GM04503 (cell line): ENCODE measurements at places on chromosomes 16 and 17.

- no peak for DNase-seq
These were observed 2.4 kb upstream of the COX6A2 start for GRCh38 chr16:31430380-31431052.

GRCh38 chr16:9950658-9951057 lies 231.6 kb downstream of the GRIN2A start:
- no peak for DNase-seq

DNA sequence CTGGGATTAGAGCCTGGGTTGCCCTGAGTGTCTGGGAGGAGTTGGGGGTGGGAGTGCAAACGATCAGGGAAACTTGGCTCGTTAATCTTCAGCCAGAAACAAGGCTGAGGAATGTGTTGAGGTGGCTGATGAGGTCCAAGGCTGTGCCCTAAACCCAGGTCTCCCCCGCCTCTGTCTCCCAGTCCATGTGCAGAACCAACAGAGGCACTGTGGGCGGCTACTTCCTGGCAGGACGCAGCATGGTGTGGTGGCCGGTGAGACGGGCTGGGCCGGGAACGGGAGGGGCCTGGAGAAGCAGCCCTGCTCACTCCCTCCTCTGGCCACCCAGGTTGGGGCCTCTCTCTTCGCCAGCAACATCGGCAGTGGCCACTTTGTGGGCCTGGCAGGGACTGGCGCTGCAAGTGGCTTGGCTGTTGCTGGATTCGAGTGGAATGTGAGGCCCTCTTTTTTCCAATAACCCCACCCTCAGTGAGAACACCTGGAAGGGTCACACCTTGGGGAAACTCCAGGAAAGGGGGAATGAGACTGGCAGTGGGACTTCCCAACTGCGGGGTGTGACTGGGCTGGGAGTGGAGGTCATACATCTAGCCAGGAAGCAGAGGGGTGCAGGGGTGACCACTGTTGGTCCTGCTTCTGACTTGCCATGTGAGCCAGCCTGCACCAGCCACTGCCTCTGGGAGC lies 1.7 kb downstream of the SLC5A2 start:
- no peak for DNase-seq

GRCh38 chr17:55699181-55699860 lies 23.3 kb downstream of the TMEM100 start:
- no peak for DNase-seq

DNA sequence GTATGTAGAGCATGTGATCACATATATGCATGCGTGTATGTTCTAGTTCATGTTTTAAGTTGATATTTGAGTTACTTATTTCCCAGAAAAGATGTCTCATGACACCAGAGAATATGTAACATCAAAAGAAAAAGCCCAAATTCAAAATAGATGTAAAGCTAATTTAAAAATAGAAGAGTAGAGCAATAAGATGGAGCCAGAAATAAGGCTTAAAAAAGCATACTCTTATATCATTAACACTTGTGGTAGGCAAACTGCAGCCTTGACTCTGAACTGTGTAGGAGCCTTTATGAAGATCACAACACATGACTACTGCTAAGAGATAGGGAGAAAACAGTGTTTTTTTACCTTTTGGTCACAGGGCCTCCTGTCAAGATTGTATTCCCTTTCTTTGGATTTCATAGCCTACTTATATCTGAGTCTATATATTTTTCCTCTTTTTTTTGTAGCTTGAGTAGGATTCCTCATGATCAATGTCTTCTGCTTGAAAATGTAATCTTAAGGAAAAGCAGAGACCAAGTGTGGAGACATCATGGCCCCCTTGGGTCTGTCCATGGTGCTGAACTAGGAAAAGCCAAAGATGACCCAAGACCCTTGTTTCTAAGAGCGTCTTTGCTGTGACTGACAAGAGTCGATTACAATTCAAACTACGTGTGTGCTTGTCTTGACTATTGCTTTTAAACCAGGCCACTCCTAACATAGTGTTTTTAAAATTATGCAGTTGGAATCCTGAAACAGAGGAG lies 390.4 kb downstream of the SHISA9 start:
- DNase-seq: no peak

DNA sequence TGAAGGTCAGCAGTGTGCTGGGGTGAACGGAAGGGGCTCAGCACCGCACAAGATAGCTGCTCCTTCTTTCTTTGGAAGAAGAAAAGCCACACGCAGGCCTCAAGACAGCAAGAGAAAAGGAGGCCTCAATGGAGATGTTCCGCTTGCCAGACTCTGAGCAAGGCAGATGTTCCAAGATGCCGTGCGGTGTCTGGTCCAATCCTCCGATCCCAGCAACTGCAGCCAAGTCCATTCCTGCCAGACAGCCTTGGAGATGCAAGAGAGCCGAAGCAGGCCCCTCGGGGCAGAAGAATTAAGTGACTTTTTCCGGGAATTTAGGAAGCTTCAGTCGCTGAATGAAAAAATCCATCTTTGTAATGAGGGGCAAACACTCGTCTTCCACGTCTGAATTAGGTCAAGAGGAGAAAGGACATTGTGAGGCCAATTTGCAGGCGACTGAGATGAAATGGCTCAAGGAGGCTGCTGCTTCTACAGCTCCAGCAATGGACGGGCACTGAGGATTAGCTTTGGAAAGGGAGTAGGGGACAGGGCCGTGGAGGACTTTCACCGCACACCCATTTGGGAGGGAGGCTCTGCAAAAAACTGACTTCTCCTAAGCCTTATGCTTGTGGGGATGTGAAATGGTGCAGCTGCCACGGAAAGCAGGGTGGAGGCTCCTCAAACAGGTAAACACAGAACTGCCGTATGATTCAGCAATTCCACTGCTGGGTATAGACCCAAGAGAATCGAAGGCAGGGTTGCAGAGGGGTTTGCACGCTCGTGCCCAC lies 44.7 kb downstream of the RPH3AL start:
- DNase-seq: no peak

GRCh38 chr17:4465786-4466185 lies 32.0 kb downstream of the SPNS3 start:
- no peak for DNase-seq

GRCh38 chr16:19751478-19752385 lies 33.7 kb downstream of the IQCK start:
- DNase-seq: no peak

DNA sequence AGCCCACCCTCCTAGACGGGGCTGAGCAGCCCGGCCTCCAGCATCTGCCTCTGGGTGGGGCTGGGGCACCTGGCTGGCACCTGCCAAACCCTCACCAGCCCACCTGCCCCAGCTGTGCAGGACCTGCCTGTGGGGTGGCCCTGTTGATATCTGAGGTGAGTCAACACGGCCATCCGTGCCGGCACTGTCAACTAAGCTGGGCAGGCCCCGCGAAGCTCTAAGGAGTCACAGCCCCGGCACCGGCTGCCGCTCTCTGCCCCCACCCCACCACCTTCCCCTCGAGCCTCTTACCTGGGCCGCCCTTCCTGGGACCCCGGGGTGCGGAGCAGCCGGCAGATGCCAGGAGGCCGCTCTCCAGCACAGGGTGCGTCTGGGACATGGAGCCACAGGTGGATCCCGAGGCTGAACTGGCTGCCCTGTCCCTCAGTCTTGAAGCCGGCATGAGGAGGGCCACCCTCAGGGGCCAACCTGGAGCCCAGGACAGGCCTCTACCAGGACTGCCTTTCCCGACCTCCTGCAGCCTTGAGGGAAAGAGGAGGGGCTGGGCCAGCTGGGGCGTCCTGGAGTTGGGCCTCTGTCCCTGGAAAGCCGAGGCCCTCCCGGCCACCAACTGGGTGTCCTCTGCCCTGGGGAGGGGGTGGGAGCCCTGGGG lies 515 bp downstream of the CBFA2T3 start:
- DNase-seq: no peak

DNA sequence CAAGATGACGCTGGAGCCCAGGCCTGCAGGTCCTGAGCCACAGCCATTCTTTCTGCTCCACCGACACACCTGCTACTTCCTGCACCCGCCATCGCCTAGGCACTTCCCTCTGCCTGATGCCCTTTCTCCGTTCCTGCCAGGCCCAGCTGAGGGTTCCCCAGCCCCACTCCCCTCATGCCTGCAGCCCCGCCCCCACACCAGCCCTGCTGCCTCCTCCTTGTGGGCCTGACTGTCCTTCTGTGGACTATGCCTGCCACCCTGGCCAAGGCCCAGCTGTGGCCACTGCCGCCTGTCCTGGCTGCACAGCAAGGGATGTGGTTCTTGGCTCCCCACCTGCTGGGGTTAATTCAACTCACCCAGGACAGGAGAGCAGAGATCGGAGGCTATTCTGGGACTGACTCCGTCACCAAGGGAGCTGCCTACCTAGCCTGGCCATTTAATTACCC lies 7.5 kb downstream of the NATD1 start:
- DNase-seq: no peak

DNA sequence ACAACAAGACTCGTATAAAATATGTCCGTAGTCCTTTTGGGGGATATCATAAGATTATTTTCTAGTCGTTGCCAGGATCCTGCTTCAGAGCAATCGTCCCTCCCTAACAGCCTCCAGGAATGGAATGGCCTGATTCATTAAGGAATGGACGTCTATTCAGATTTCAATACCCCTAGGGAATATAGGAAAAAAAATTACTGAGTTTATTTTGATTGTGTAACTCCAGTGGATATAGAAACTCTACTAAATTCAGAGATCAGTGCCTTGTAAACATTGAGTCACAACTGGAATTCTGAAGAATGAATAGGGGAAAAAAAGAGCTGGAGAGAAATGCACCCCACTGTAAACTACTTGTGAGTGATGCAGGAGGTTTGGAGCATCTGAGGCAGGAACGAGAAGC lies 1171.5 kb upstream of the GOT2 start:
- DNase-seq: no peak

DNA sequence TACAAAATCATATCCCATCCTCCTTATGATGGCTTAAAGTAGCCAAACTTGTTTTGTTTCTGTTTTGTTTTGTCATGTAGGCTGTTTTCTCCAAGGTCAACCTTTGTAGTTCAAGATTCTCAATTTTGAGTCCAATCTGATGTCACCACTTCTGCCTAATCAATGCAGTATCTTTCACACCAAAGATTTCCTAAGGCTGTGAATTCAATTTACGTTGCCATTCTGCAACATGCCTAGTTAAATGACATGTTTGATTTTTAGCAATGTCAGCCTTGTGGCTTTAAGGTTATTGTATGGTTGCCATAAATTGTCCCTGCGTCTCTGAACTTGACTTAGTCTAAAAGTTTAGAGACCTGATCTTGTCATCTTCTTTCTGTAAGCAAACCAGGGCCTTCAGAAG lies 20.4 kb downstream of the ZNF213 start:
- DNase-seq: no peak

DNA sequence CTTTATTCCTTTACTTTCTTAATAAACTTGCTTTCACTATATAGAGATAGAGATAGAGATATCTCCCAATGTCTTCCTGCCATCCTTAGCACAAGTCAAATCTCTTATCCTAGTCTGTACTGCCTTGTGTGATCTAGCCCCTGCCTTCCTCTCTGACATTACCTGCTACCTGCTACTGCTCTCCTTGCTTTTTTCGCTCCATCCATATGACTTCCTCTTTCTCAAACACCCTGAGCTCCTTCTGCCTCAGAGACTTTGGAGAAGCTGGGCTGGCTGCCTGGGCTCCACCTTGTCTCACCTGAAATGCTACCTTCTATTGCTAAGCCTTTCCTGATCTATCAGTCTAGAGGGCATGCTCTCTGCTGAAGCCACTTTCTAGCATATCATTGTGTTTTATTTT lies 24.7 kb upstream of the WSB1 start:
- DNase-seq: no peak

DNA sequence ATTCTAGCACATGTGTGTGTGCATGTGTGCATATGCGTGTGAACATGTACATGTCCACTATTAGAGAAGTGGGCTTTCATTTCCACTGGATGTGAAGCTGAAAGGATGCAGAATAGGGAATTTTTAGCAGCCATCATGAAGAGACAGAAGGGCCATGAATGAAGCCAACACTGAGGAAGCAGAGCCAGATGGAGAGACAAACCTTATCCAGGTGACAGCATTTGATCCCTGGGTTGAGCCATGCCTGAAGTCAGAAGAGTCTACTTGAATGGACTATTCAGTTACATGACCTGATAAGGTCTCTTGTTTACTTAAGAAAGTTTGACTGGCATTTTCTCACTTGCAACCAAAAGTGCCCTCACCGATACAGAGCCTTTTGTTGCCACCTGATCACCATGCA lies 88.4 kb downstream of the ASIC2 start:
- DNase-seq: no peak

- no peak for DNase-seq
These were observed 31.0 kb downstream of the MYH10 start for GRCh38 chr17:8599351-8600011.

GRCh38 chr16:73220836-73221235 lies 172.9 kb upstream of the ZFHX3 start:
- no peak for DNase-seq

GRCh38 chr17:16465861-16466338 lies 26.1 kb downstream of the LRRC75A start:
- DNase-seq: no peak

- peak; percentile 11 for DNase-seq
These were observed 81.0 kb downstream of the VPS53 start for GRCh38 chr17:633641-634101.

DNA sequence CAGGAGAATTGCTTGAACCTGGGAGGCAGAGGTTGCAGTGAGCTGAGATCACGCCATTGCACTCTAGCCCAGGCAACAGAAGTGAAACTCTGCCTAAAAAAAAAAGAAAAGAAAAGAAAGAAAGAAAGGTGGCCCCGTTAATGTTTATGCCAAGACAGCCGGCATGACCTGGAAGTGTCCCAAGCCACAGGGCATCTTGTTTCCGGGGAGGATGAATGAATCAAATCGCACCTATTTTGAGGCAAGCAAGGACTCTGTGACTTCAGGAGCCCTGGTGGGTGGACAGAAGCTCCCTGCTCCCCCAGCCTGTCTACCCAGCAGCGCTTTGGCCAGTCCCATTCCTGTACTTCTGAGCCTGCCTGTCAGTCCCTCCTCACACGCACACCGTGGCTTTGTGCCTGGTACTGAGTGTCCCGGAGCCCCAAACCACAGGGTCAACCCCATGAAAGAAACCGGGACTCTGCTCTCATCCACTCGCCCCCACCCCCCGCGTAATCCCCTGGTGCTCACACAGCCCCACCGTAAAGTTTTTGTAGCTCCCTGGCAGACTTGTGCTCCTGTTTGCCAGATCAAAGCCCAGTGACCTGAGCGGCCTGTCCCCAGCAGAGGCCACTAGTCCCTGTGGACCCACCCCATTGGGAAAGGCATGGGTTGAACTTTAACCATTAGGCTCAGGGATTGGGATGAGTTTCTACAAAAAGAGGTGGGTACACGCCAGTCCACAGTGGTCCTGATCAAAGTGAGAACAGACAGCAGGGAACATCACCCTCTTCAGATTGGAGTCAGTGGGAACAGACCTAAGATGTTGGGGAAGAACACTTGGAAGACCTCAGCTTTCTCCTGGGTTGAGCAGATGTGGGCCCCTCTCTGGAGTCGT lies 19.3 kb downstream of the CD2BP2 start:
- DNase-seq: peak; percentile 7

- DNase-seq: peak; percentile 94
These were observed 157.4 kb downstream of the PRKCA start for GRCh38 chr17:66459811-66460270.

GRCh38 chr17:58189436-58190146 lies 2.9 kb upstream of the EPX start:
- DNase-seq: peak; percentile 49
